Activated CD4-positive, alpha-beta T cell treated with anti-CD3 and anti-CD28 coated beads, Interleukin-2, amount 10 ng/mL, durations not matched to agents 24 days and 14 days (primary cell): ENCODE measurements at places on chromosomes 16 and 17. TPM values are rescaled to one million over a fixed set of nuclear protein-coding genes. Genes with fewer than 3 reads are reported as not detected.

DNA sequence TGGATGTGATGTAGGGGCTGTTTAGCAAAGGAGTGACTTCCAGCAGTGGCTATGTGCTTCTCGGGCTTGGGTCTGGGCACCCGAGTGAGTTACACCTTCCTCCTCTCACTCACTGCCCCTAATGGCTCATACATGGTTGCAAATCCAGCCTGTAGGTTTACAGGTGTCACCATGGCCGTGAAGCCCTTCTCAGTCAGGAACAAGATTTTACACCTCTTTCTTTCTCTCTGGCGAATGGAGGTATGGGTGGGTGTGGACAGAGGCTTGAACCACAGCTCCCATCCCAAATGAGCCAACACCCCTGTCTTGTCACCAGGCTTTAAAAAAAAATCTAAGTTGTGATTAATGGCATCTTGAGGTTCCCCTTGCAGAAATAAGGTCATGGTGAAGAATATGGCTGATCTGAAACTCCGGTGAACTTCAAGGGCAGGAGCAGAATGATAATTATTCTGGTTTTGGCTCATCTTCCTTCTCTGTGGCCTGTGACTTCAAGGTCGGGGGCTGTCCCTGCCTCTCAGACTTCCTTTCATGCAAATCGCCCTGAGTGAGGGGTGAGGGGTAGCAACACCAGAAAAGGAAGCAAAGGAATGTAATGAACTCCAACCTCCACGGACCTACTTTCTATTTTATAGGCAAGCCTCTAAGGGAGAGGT, 331.2 kb downstream of the MAF start:
- peak; percentile 88 for DNase-seq

GRCh38 chr17:65696739-65697394, 135.4 kb upstream of the AXIN2 start:
- no peak for DNase-seq

GRCh38 chr17:73582359-73582758, 61.9 kb downstream of the SDK2 start:
- DNase-seq = no peak

GRCh38 chr16:54930005-54930868, at the start of gene IRX5:
Gene IRX5, plus strand, starts transcription at chr16:54930865. Its CDS starts 334 bp downstream, at chr16:54931199.
- peak; percentile 80 for DNase-seq

- DNase-seq = no peak
Measured at GRCh38 chr17:38436386-38436785, 8.1 kb downstream of the ARHGAP23 start.

DNA sequence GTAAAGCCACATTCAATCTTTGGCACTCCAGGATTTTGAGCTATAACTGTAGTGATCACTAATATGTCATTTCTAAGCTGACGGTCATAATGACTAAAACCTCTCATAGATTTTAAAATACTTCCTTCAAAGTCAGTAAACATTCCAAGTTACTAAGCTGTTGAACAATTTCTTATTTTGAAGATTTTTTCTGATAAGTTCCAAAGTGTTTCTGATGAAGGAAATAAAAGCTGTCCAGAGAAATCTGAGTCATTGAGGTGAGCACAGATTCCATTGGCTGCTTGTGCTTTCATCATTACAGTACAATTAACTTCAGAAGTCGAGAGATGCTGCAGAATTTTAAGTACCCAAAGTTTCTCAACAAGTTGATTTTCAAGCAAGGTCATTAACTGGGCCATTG, 23.9 kb downstream of the NLRC5 start:
- no peak for DNase-seq

- no peak for DNase-seq
Measured at GRCh38 chr16:23821875-23822688, 13.7 kb upstream of the PRKCB start.

DNA sequence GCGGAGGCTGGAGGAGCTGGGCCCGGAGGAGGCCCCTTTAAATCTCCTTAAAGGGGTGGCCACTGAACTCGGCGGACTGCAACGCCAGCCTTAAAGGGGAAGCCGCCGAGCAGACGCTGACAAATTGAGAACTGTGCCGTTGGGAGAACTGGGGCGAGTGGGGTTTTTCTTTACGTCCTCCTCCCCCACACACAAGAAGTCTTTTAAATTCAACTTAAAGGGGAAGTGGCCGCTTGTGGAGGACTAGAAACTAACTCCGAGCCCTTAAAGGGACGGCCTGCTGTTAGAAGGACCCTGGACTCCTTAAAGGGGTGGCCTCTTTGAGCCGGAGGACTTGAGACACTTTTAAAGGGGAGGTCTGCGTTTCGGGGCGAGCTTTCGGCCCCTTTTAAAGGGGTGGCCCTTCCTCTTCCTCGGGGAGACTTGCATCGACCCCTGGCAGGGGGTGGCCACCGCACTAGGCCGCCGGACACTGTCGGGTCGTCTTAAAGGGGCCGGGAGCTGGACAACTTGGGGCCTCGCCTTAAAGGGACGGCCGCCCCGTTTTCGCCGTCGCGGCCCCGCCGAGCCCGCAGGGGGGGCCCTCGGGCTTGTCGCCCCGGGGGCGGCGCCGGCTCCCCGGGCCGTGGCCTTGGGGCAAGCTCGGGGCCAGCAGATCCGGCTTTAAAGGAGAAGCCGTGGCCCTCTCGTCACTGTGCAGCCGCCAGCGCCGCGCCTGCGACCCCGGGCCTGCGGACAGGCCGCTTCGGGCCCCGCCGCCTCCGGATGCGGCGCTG, 688 bp downstream of the FBRS start:
- DNase-seq = no peak

DNA sequence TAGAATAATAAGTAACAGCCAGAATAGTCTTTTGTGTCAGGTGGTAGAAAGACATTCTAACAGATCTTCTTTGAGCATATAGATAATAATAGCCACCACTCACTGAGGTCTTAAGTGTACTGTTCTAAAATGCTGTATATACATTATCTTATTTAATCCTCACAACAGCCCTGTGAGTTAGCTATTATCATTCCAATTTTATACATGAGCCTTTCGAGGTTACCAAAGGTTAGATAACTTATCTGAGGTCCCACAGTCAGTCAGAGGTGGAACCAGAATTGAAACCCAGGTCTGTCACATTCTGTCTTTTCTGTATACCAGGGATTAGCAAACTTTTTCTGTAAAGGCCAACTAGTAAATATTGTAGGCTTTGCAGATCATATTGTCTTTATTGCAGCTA, 23.2 kb downstream of the REXO5 start:
- DNase-seq = no peak

- DNase-seq = peak; percentile 41
Measured at GRCh38 chr17:61926826-61927207, 965 bp downstream of the INTS2 start.

- DNase-seq = no peak
Measured at GRCh38 chr17:49656247-49656646, 21.6 kb downstream of the SPOP start.

DNA sequence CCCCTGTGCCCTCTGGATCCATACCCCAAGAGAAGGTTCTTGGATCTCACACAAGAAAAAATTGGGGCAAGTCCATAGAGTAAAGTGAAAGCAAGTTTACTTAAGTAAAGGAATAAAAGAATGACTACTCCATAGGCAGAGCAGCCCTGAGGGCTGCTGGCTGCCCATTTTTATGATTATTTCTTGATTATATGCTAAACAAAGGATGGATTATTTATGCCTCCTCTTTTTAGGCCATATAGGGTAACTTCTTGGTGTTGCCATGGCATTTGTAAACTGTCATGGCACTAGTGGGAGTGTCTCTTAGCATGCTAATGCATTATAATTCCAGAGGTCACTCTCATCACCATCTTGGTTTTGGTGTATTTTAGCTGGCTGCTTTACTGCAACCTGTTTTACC, 70.8 kb downstream of the NLK start:
- no peak for DNase-seq

- no peak for DNase-seq
Measured at GRCh38 chr16:86928523-86929011, 350.2 kb downstream of the FOXL1 start.

GRCh38 chr17:64781810-64782555, 119.9 kb upstream of the SMURF2 start:
- no peak for DNase-seq

- DNase-seq = no peak
Measured at GRCh38 chr17:4162775-4163466, 19.9 kb downstream of the CYB5D2 start.

DNA sequence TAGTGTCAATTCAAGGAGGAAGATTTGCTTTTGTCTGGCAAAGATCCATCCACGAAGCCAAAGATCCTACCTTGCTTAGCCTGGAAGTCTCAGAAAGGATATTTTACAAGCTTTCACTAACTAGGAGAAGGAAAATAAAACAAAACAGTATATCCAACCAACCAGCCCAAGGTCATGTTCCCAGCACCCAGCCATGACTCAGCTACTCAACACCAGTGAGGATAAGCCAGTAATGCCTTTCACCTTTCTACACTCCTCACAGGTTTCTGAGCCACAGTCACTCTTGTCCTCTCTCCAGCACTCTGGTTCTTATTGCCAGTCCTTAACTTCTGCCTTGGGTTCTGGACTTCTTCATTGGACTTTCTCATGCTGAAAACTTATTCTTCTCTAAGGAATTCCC, 116.2 kb downstream of the CDH11 start:
- no peak for DNase-seq

GRCh38 chr16:2686912-2687507, 4.7 kb downstream of the KCTD5 start:
- peak; percentile 77 for DNase-seq

DNA sequence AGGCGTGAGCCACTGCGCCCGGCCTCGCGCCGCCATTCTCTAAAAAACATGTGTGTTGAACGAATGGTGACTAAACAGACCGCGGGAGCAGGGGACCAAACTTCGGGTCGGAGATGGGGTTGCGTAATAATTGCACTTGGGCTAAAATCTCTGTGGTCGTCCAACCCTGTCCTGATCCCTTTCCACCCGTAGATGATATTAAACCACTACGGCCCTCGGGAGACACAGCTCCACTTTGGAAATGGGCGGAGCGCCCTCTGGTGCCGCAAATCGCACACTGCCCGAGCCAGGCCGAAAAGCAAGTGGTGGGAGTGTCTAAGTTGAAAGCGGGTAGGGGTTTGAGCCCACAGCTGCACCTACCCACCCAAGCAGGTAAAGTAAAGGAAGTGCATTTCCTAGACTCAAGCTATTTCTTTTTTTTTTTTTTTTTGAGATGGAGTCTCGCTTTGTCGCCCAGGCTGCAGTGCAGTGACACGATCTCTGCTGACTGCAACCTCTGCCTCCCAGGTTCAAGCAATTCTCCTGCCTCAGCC, 17.0 kb downstream of the CAVIN1 start:
- peak; percentile 95 for DNase-seq

DNA sequence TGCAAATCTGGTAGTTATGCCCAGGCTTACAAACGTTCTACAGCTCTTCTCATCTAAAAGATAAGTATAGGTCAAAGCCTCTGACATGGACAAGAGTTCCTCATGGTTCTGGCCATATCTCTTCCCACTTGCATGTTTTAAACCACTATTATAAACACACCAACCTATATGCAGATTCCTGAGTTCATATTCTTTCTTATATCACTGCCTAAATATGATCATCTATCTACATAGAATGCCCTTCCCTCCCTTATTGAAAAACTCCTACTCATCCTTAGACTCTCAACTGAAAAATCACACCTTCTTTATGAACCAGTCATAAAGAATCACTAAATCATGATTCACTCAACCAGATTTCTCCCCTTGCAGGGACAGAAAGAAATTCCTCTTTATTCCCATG, 128.2 kb downstream of the CEP112 start:
- DNase-seq = no peak

DNA sequence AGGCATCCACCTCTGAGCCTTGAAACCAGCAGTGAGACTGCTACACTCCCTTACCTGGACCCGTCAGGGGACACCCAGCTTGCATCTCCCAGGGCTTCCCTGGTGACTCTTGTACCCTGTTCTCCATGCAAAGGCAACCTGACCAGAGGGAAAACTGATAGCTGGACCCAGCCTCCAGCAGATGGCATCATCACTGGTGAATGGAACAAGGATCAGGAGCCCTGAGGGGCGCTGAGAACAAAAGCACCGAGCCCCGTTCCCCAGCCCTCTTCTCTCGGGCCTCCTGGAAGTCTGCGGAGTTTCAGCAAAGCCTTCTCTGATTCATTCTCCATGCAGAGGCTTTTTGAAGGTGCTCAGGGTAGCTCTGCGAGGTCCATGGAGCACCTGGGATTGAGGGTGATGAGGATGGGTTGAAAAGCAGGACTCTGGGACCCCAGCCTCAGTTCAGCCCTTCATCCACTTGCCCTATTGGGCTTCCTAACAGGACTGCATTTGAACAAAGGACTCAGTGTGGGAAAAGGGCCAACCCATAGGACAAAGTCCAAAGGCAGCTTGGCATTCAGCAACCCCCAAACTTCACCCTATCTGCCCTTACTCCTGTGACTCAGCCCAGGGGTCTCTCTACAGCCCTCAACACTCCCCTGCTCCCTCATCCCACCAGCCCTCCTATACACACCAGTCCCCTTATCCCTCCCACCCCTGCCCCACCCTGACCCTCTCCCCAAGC, 45.0 kb upstream of the LHX1 start:
- DNase-seq = no peak

DNA sequence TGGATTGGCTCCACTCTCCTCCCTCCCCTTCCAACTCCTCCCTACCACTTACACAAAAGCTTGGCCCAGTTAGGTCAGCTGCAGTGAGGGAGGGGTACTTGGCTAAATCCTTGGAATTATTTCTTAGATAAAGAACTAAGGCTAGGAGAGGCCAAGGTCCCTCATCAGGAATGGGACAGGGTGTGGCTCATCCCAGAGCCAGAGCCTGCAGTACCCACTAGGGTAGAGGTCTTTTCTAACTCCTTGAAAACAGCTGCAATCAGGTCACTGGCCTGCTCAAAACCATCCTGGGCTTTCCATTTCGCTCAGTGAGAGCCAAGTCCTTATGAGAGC, 1.9 kb upstream of the SLC46A1 start:
- DNase-seq = no peak

DNA sequence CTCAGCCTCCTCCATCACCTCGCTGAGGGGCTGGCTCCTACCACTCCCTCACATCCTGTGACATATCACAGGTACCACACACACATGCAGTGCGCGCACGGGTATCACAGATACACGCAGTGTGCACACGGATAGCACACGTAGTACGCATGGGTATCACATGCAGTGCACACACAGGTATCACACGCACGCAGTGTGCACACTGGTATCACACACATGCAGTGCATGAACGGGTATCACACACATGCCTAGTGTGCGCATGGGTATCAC, 30.1 kb downstream of the ACSF3 start:
- DNase-seq = no peak

SRCIN1 gene
- 0.21 and 0.26 TPM in 2 replicates for total RNA-seq

FA2H gene
- total RNA-seq = not detected in 2 replicates

ZNF205 gene
- total RNA-seq = 0.21 and 0.47 TPM in 2 replicates

NPIPB6 gene
- total RNA-seq = 3.0 and 3.2 TPM in 2 replicates

PYDC1 gene
- total RNA-seq = not detected in 2 replicates

ATF7IP2 gene
- total RNA-seq = 22.3 and 23.4 TPM in 2 replicates

C16orf46 gene
- 0.54 and 0.86 TPM in 2 replicates for total RNA-seq

GUCY2D gene
- not detected in 2 replicates for total RNA-seq

RCVRN gene
- not detected in 2 replicates for total RNA-seq

KCTD13 gene
- total RNA-seq = 51.4 and 58.8 TPM in 2 replicates
